ENCODE measurements at places on chromosomes 11 and 22. TPM values are rescaled to one million over a fixed set of nuclear protein-coding genes. Genes with fewer than 3 reads are reported as not detected.

GRCh38 chr11:112903340-112903739 lies 57.9 kb upstream of the NCAM1 start:
- no peaks in the 10 kb centered on the region for H3K4me1 ChIP-seq
- no peak overlapping the region for H3K27ac ChIP-seq

DNA sequence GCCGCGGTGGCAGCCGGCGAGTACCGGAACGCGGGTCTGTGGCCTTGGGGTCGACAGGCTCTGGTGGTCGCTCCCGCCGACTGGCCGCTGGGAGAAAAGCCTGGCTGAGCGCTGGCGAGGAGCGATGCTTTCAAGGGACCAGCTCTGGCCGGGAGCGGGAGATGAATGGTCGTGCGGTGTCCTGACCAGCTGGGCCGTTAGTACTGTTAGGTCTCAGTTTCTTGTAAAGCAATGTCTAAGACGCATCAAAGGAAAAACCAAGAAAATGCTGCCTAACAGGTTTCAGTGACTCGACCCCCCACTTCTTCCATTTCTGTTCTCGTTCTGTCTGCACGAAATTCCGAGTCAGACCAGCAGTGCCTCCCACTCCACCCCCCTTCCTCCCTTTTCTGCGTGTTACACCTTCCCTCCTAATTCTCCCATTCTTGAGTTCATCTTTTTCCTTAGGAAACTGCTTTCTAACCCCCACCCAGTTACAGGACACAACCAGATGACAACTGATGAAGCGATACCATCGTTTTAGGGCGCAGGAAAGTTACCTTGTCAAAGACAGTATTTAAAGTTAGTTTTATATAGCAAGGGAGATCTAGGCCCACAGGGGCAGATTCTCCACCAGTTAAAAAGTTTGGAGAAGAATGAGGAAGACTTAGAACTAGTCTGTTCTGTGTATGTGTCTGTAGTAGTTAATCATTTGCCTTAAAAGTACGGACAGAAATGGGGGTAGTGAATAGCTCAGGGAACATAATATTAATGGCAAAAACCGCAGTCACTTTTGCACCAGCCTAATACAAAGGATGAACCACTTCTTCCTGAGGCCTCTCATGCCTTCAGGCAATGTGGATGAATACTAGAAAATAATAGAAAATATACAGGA lies 1.0 kb downstream of the CUL5 start:
- peak overlapping the region; percentile 86 for H3K27ac ChIP-seq
- H3K36me3 ChIP-seq = no peaks in the 10 kb centered on the region
- no peaks in the 10 kb centered on the region for H3K27me3 ChIP-seq
- DNase-seq = peak; percentile 30

DNA sequence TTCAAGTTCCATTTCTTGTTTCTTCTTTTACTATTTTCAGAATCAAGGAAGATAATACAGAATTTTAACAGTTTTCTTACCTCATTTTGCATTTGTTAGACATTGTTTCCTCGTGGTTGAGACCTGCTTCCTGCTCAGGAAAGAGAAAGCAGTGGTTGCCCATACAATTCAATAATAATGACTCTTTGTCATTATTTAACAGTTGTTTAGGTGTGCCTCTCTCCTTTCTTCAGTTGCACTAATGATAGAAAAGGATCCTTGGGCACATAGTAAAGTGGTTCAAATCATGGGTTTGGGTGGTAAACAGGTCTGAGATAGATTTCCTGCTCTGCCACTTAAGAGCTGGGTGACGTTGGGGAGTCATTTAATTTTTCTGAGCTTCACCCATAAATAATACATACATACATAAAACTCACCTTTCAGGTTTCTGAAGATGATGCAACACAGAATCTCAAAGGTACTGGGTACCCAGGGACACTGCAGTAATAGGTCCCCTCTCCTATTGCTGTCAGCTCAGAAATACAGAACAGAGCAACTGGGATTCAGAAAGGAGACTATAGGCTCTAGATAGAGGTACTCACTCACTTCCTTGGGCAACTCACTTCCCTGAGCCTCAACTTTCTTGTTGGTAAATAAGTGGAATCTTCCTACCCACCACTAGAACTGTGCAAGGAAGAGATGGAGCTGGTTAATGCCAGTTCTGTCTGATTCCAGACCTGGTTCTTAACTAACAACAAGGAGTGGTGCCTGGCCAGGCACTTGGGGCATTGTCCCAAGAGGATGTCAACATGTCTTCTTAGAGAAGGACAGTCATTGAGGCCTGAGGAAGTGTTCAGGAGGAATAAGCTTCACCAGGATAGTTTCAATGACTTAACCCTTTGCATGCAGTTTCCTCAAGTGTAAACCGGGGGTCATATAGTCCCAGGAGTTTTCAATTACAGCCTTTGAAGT lies 34.9 kb downstream of the CD44 start:
- DNase-seq = no peak
- H3K27me3 ChIP-seq = no peaks in the 10 kb centered on the region
- H3K4me1 ChIP-seq = peaks cover 11% of the 10 kb centered on the region
- no peak overlapping the region for H3K4me3 ChIP-seq
- peak overlapping the region; percentile 63 for H3K27ac ChIP-seq

DNA sequence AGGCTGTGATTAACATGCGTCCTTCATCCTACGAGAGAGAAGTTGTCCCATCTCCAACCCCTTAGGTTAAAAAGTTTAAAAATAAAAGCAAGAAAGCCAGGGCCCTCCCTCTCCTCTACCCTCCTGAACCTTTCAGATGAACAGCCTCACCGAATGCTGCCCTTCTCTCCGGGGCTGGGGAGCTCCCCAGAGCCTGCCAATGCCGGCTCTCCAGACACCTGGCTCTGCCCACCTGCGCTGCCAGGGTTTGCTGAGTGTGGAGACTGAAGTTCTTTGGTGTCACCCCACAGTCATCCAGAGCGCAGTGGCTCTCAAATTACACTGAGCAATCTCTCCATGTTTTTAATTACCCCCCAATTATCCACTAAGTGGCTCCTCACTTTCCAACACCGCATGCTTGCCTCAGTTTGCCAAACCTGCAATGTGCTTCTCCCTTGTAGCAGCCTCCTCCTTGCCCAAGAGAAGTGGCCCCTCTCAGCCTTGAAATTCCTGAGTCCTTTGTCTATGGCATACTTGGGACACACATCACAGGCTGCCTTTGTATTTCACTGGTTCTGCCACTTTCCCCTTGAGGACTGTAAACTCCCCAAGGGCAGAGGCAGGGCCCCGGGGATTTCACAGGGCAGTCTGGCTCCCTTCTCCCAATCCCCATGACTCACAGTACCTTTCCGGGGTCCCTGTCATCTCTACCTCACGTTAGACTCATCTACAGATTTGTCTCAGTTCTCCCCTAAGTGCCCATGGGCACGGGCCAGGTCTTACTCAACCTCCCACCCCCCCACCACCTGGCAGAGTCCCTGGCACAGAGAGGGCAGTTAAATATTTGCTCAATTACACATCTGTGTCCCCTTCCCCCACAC lies 2.0 kb downstream of the MYH9 start:
- H3K4me3 ChIP-seq = peak overlapping the region; percentile 93
- peak overlapping the region; percentile 98 for H3K27ac ChIP-seq
- peaks cover 12% of the 10 kb centered on the region for H3K4me1 ChIP-seq
- H3K27me3 ChIP-seq = no peaks in the 10 kb centered on the region
- peak; percentile 58 for DNase-seq

GRCh38 chr22:45876136-45877035 lies 100.6 kb downstream of the WNT7B start:
- H3K4me1 ChIP-seq = no peaks in the 10 kb centered on the region
- no peak for DNase-seq
- H3K27me3 ChIP-seq = peaks cover 23% of the 10 kb centered on the region
- H3K4me3 ChIP-seq = no peak overlapping the region
- H3K36me3 ChIP-seq = no peaks in the 10 kb centered on the region

DNA sequence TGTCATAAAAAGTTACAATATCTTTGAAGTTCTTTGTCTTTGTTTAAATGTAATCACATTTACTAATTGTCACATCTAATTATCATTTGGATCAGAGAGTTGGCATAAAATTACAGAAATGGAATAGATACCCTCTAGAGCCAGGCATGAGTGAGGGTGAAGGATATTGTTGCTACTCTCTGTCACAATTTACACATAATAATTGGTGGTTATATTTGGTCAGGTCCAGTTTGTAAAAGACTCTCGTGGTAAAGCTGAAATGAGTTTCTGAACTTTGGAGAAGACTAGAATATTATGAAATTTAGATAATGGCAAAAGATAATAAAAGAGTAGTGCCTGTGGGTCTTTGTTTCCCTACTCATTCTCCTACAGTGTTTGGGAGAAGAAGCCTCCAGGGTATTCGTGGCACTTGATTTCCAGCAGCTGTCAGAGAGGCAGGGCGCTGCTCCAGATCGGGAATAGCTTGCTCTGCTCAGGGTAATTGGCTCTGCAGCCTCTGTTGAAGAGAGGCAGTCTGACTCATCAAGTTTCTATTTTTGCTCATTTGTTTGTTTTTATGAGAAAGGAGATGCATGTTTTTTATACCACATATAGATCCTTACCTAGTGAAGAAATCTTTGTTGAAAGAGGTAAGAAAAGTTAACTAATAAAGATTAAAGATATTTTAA lies 349.9 kb downstream of the CNTN5 start:
- no peaks in the 10 kb centered on the region for H3K4me1 ChIP-seq
- no peaks in the 10 kb centered on the region for H3K27me3 ChIP-seq
- no peak overlapping the region for H3K27ac ChIP-seq
- no peak for DNase-seq
- H3K4me3 ChIP-seq = no peak overlapping the region
- H3K36me3 ChIP-seq = no peaks in the 10 kb centered on the region

GRCh38 chr11:101292661-101293240 lies 163.1 kb upstream of the PGR start:
- no peak overlapping the region for H3K4me3 ChIP-seq
- H3K4me1 ChIP-seq = no peaks in the 10 kb centered on the region
- no peak overlapping the region for H3K27ac ChIP-seq
- H3K36me3 ChIP-seq = no peaks in the 10 kb centered on the region
- H3K27me3 ChIP-seq = no peaks in the 10 kb centered on the region

GRCh38 chr11:8426076-8426475 lies 162.4 kb upstream of the LMO1 start:
- no peaks in the 10 kb centered on the region for H3K4me1 ChIP-seq
- H3K27ac ChIP-seq = no peak overlapping the region
- H3K36me3 ChIP-seq = no peaks in the 10 kb centered on the region
- H3K4me3 ChIP-seq = no peak overlapping the region
- H3K27me3 ChIP-seq = no peaks in the 10 kb centered on the region
- no peak for DNase-seq

DNA sequence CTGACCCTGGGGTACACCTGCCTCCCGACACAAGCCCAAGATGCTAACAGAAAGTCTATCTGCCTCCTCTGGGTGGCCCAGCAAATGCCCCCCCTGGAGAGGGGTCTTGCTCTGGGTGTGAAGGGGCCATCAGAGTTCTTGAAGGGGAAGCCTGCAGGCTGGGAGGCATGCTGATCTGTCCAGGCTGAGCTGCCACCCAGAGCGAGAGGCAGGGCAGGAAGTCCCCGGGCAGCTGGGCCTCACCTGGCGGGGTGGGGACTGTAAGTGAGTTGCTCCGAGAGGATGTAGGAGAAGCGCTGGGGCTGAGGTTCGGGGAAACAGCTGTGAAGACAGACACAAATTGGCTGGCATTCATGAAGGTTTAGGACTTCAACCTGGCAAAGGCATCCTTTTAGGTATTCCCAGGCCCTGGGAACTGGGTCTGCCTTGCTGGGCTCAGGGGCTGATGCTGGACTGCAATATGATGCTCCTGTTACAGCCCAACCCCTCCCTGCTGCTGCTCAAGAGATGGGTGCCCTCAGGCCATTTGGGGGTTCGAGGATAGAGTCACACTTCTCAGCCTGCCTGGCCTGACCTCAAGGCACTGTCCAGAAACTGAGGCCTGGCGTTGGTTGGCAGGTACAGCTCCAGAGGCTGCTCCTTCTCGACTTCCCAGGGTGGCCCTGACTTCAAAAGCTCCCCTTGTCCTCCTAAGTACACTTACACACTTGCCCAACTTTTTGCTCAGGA lies 60.2 kb upstream of the LYVE1 start:
- H3K4me1 ChIP-seq = no peaks in the 10 kb centered on the region
- H3K27me3 ChIP-seq = no peaks in the 10 kb centered on the region
- no peaks in the 10 kb centered on the region for H3K36me3 ChIP-seq
- H3K27ac ChIP-seq = no peak overlapping the region
- H3K4me3 ChIP-seq = no peak overlapping the region

DNA sequence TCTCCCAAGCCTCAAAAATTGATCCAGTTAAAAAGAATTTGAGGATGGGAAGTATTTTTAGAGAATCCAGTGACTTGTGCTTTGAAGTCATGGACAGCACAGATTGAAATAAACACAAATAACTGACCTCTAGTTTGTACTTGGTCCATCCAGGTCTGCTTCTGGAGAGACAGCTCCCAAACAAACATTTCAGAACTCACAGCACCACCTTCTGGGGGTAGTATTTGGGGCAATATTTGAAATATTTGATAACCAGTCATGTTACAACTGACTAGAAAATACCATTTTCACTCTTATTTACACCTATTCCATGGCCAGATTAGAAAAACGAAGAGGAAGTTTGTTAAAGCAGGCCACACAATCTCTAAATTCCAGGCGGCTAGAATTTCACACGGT lies 56.2 kb downstream of the CTSC start:
- H3K27ac ChIP-seq = no peak overlapping the region
- no peaks in the 10 kb centered on the region for H3K36me3 ChIP-seq
- no peaks in the 10 kb centered on the region for H3K4me1 ChIP-seq
- H3K4me3 ChIP-seq = no peak overlapping the region
- no peak for DNase-seq
- H3K27me3 ChIP-seq = no peaks in the 10 kb centered on the region

GRCh38 chr11:110130642-110131238 lies 37.5 kb downstream of the ZC3H12C start:
- H3K36me3 ChIP-seq = no peaks in the 10 kb centered on the region
- H3K27ac ChIP-seq = no peak overlapping the region
- no peaks in the 10 kb centered on the region for H3K4me1 ChIP-seq
- H3K27me3 ChIP-seq = no peaks in the 10 kb centered on the region
- H3K4me3 ChIP-seq = no peak overlapping the region

GRCh38 chr11:71999798-72000197 lies 1.1 kb downstream of the IL18BP start:
- no peaks in the 10 kb centered on the region for H3K27me3 ChIP-seq
- no peak overlapping the region for H3K4me3 ChIP-seq
- H3K36me3 ChIP-seq = peaks cover 21% of the 10 kb centered on the region
- peaks cover 3% of the 10 kb centered on the region for H3K4me1 ChIP-seq
- peak overlapping the region; percentile 62 for H3K27ac ChIP-seq

The CECR2 gene
- 0.30 TPM for total RNA-seq

The ABCG4 gene
- total RNA-seq = 0.05 TPM

The OR8G5 gene
- not detected for total RNA-seq

The DEPDC5 gene
- total RNA-seq = 24.6 TPM

The ATG13 gene
- total RNA-seq = 58.3 TPM
